ENCODE measurements at places on chromosomes 7 and 10.

DNA sequence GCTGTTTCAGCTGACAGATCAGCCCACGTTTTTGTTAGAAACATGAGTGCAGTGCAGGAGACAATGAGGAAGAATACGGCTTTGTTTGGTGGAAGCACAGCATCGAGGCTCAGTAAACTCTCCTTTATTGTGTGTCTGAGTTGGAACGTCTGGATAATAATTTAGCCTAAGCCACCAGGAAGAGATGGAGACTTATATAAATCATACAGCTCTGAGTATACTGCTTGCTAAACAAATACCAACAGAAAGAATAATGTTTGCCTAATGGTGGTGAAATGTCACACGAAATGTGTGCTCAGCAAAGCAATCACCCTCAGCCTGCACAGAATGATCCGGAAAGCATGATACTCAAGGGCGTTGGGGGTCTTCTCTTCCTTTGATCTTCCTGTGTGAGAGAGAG, 664.1 kb upstream of the ADARB2 start:
- no peak for DNase-seq

GRCh38 chr7:96663457-96663856, 46.2 kb downstream of the SEM1 start:
- peak; percentile 56 for DNase-seq

GRCh38 chr10:124254490-124254889, 161.1 kb upstream of the CHST15 start:
- DNase-seq = no peak

GRCh38 chr7:122618585-122619189, 80.2 kb downstream of the RNF133 start:
- no peak for DNase-seq

DNA sequence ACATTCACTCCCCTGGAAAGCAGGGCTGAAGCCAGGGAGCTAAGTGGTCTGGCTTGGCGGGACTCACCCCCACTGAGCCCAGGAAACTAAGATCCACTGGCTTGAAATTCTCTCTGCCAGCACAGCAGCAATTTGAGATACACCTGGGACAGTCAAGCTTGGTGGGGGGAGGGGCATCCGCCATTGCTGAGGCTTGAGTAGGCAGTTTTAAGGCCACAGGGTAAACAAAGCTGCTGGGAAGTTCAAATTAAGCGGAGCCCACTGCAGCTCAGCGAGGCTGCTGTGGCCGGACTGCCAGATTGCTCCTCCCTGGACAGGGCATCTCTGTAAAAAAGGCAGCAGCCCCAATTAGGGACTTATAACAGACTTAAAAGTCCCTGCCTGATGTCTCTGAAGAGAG, 108.2 kb upstream of the FAM13C start:
- no peak for DNase-seq

DNA sequence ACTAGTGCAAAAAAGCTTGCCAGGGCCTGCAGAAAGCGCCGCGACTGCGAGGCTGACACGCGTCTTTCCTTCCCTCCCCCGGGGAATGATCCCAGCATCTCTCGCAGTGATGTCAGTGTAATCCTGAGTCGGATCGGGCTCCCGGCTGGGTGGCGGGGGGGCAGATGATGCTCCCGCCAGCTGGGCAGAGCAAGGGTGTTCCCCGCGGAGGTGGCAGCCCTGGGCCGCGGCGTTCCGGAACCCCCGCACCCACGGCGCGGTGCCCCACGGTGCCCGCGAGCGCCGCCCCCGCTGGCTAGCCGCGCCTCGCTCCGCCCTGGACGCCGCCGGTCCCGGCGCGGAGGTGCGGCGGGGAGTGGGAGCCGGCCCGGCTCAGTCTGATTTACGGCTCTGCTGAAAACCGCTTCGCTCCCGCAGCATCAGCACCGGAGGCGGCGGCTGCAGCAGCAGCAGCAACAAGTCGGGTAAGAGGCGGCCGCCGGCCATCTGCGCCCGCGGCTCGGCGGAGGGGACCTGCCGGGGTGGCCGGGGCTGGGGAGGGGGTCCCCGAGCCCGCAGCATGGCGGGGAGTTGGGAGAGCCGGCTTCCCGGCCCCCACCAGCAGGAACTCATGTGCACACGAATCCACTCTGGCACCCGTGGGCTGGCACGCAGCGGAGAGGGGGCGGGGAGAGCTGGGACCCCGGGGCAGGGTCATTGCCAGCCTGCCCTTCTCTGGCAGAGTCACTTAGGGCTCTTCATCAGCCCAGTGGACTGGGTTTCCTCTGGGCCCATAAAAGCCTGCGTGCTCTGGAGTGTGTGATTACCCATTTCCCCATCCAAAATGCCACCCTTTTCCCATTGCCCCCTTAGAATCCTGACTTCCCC, at the start of gene ZNF365:
TSS of gene ZNF365 (plus strand) at position 375 of the 867 bp plus-strand sequence. CDS start 1,825 bp downstream, outside the sequence.
- no peak for DNase-seq

DNA sequence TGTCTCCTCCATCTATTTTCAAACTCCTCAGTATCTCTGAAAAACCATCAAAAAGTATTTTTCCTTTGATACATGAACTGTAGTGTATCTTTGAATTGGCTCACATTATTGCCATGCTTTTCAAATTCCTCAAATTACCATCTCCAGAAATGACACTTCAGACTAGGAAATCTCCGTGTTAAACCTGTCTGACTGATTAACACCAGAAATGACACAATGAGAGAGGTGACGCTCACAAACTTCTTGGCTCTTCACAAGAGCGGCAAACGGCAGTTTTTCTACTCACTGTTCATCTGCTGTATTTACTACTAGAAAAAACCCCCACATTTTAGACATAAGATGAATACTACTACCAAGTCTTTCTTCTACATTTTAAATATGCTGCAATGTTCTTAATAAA, 56.6 kb downstream of the MKX start:
- DNase-seq = no peak

DNA sequence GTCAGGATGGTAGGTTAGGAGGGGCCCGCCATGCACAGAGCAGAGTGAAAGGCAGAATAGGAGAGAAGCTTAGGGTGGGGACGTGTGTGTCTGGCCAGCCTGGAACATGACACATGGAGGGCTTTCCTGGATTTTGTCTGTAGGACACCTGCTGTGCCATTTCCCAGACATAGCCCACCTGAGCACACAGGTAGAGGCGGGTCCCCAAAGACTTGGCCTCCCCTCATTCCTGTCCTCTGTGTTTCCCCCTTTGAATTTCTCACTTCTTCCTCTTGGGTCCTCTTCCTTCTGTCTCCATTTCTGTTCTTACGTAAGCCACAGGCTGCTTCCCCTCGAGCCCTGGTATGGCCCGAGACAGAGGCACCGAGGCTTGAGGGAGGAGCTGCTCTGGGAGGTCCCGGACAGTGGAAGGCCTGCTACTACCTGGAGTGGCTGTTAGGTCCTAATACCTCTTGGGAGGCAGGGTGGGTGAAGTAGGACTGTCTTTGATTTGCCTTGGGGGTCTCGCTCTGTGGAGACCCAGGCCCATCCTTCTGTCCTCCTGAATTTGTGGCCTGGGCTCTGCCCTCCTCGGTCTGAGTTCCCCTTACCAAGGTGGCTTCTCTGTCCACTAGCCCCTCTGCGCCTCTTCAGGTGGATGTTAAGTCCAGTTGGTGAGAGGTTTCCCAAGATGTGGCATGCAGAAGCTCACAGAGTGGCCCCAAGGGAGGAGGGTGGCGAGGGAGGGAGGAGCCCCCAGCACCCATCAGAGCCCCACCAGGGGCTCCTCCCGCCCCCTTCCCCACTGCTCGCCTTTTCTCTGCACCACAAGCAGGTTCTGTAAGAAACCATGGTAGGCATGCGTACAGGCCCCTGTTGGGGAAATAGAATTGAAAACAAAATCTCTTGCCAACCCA, 5.5 kb downstream of the ZNF775 start:
- peak; percentile 78 for DNase-seq

DNA sequence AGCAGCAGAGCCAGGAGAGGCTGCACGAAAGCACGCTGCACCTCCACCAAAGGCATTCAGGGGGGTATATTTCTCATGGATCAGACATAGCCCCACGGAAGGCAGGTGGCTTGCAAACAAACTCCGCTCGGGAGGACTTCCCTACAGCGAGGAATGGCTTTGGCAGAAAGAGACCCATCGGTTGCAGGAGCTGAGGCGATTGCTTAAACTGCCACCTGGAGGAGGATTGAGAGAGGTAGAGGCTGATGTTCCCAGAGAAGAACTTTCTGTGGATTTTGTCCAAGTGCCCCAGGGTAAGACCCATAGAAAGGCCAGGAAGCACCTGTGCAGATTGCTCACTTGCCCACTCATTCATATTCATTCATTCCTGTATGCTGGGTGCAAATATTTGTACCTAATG, 89.1 kb downstream of the NEUROD6 start:
- DNase-seq = no peak

- DNase-seq = no peak
These were observed 36.5 kb upstream of the JAZF1 start for GRCh38 chr7:28217143-28217542.

- DNase-seq = peak; percentile 20
These were observed 64.8 kb downstream of the SMURF1 start for GRCh38 chr7:99079104-99079503.

DNA sequence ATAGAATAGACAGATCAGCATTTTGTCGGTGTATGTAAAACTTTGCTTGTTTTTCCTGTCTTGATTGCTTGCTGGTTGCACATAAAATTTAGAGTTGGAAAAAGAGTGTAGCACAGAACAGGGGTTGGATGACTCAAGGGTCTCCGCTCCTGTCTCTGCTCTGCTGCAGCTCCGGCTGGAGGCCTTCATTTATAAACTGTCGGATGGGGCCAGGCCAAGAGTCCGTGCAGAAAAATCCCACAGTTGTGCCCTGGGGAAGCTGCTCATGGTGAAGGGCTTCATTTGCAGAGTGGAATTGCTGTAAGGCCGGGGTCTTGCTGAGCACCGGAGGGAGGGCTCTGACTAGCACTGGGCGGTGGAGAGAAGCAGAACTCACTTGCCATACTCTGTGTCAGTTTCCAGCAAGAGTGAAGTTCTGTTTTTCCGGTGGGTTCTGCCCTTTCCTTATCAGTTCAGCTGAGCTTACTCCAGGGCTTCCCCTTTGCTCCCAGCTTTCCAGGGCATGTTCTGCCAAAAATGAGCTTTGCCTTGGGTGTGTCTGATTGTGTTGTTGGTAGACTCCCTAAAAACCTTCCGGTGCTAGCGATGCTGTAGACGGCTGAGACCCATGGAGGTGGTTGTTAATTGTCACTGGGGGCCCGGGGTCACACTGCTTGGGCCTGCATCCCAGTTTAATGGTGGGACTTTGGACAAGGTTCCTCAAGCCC, 67.2 kb downstream of the CAMK1D start:
- no peak for DNase-seq
